ENCODE measurements at places on chromosomes 5 and 9.

DNA sequence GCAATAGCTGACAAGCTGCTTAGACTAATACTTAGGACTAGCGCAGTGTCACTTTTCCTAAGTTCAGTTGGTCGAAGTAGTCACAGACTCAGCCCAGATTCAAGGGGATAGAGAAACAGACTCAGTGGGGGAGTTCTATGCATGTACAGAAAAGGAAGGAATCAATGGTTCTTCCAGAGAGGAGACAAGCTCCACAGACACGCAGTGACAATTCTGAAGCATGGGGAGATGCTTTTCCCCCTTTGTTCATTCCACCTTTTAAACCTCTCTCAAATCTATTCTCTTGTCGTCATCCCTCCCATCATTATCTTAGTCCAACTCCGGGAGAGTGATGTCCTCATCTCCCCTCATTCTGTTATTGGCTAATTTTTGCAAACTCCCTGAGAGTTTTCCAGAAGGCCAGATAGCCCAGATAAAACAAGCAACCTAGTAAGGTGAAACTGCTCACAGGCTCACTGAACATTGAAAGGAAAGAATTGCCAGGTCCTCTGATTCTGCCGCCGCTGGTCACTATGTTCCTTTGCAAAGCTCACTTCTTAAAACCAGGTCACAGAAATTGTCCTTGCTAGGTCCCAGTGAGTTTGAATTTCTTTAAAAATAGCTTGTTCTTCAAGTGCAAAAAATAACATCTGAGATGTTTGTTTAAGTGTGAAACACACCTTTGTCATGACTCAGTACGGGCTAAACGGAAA is 13.4 kb upstream of the STRBP start:
- DNase-seq, result no peak

DNA sequence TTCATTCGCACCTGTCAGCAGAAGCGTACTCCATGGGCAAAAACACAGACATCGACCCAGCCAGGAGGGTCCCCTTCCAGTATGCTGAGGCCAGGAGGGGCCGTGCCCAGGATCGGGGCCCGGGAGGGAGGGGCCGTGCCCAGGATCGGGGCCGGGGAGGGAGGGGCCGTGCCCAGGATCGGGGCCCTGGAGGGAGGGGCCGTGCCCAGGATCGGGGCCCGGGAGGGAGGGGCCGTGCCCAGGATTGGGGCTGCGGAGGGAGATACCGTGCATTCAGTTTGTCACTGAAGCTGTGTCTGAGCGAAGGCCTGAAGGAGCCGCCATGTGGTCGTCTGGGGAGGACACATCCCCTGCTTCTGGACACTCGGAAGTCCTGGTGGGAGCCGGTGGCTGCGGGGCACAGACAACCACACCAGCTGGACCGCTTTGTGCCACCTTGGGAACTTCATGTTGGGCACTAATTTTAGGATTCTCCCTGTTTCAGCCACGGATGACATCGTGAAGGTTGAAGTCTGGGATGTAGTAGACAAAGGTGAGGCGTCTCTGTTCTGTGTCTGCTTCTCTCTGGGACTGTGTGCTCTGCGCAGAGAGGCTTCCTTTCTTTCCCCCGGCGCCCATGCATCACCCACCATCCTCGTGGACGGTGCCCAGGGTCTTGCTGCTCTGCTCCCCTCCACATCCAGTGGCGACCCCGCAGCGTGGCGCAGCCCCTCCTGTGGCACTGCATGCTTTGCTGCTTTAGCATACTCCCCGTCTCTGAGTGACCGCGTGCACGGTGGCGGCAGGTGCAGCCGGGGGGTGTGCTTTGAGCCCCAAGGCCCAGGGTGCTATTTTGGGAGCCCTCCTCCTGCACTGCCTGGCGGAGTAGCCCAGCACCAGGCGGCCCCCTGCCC is 16.7 kb upstream of the AJM1 start:
- DNase-seq, result no peak

- DNase-seq, result no peak
Measured at GRCh38 chr5:104084896-104085295, 522.3 kb upstream of the NUDT12 start.

GRCh38 chr9:92717201-92718085 is 47.2 kb downstream of the BICD2 start:
- DNase-seq, result no peak

DNA sequence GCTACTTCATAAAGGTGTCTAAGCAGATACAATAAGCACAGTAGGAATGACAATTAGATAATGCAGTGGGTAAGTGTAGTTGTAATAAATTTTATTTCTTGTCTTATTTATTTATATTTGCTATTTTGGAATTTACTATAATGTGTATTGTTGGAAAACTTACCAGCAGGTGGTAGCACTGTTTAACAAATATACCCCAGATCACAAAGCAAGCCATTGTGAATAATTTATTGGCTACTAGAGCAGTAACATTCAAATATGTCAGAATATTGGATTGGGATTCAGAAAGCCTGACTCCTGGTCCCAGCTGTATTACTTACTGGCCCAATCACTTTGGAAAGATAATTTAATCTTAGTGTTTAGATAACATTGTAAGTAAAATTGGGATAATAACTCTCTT is 78.0 kb downstream of the ISOC1 start:
- no peak for DNase-seq

Data from iPS-NIHi11 (cell line).